ENCODE measurements at places on chromosomes 16 and 17.

DNA sequence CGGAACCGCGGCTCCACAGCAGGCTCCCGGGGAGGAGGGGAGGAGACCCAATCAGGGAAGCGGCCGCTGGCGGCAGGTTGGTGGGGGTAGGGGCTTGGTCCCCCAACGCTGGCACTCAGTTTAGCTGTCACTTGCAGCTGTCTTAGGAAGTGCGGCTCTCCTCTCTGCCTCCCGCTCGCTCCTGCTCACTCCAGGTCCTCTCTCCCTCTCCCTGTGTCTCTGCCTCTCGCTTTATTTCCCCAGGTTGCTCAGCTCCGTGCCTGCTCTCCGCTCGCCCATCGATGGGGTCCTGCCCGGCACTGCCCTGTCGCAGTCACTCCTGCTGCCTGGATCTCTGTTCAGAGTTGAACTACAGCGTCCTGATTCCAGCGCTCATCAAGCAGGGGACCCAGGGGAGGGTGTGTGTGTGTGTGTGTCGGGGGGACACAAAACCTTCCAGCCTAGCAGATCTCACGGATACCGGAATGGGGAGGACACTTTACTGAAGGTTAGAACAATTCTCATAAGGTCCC is 145.6 kb downstream of the ENGASE start:
- DNase-seq: no peak

DNA sequence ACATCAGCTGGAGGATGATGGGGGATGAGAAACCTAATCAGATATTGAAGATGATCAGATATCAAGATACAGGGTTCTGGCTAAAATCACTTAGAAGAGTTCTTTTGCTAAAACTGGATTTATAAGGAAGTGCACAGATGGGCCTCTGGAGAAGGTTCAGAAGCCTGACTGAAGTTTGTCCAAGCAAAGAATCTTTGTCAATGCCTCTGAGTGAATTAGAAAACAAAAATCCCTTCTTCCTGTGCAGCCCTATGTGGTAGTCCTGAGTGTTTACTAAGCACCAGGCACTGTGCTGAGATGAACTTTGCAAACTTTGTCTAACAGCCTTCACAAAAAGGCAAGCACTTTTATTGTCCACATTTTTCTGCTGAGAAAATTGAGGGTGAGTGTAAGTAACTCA is 11.4 kb upstream of the CENPV start:
- DNase-seq: no peak

DNA sequence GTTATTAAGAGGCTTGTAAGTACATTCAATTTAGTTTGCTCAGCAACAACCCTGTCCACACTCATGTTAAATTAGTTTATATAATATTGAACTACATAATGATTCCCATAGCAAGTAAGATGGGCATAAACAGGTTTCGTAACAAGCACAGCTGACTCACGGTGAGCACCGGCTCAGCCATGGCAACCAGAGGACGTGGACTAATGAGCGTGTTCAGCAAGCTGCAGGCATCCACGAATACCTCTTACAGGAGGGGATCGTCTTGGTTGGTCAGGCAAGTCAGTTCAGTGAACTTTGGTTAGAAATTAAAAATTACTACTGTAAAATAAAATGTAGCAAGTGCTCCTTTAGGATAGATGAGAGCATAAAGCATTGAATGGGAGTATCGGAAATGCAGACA is 58.4 kb downstream of the ELAC2 start:
- no peak for DNase-seq

GRCh38 chr16:49986351-49987124 is 38.5 kb upstream of the CNEP1R1 start:
- DNase-seq: peak; percentile 11

GRCh38 chr17:47676510-47677165 is 17.3 kb upstream of the TBKBP1 start:
- no peak for DNase-seq

- no peak for DNase-seq
These were observed 238.5 kb downstream of the ZFHX3 start for GRCh38 chr16:72809446-72809845.

- no peak for DNase-seq
These were observed 10.3 kb downstream of the PHB1 start for GRCh38 chr17:49404361-49404760.

DNA sequence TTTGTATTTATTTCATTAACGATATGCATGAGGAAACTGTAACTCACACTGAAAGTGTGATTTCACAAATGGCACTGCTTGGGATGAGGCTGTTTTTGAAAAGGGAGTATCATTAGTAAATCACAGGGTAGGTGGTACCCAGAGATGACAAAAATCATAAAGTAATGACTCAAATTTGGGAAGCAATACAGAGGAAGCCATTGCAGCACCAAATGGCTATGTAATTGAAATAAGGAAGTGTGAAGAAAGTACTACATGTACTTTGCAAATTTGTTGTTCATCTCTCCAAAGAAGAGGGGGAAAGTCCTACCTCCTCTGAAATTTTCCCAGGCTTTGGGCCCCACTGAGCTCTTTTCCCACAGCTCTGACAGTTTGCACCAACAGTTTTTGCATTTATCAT is 12.3 kb upstream of the ABCC12 start:
- DNase-seq: no peak

GRCh38 chr17:48143629-48144028 is 36.1 kb downstream of the SNX11 start:
- DNase-seq: no peak

DNA sequence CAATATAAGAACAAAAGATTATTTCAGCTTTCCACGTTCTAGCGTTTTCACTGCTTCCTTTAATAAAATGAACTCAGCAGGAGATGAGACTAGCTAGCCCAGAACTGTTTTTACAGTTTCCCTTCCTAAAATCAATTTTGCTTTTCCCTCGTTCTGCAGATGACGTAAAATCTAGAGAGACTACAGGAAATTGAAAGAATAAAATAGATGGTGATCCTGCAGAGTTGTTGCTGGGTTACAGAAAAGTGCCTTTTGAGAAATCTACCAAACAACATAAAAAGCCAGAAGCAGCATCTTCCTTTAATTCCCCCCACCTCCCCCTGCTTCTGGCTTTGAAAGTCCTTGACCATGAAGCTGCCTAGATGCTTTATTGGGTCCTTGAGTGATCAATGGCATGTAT is 96.8 kb upstream of the CLEC3A start:
- DNase-seq: no peak

GRCh38 chr16:60510941-60511340 is 1525.3 kb downstream of the CDH8 start:
- no peak for DNase-seq

GRCh38 chr16:7313170-7313569 is 19.5 kb upstream of the RBFOX1 start:
- no peak for DNase-seq

GRCh38 chr16:57637020-57637419 is 8.6 kb downstream of the ADGRG1 start:
- DNase-seq: no peak

- DNase-seq: no peak
These were observed 4.4 kb upstream of the EIF4A3 start for GRCh38 chr17:80151333-80151732.

GRCh38 chr16:74219706-74220105 is 76.9 kb upstream of the PSMD7 start:
- DNase-seq: no peak

DNA sequence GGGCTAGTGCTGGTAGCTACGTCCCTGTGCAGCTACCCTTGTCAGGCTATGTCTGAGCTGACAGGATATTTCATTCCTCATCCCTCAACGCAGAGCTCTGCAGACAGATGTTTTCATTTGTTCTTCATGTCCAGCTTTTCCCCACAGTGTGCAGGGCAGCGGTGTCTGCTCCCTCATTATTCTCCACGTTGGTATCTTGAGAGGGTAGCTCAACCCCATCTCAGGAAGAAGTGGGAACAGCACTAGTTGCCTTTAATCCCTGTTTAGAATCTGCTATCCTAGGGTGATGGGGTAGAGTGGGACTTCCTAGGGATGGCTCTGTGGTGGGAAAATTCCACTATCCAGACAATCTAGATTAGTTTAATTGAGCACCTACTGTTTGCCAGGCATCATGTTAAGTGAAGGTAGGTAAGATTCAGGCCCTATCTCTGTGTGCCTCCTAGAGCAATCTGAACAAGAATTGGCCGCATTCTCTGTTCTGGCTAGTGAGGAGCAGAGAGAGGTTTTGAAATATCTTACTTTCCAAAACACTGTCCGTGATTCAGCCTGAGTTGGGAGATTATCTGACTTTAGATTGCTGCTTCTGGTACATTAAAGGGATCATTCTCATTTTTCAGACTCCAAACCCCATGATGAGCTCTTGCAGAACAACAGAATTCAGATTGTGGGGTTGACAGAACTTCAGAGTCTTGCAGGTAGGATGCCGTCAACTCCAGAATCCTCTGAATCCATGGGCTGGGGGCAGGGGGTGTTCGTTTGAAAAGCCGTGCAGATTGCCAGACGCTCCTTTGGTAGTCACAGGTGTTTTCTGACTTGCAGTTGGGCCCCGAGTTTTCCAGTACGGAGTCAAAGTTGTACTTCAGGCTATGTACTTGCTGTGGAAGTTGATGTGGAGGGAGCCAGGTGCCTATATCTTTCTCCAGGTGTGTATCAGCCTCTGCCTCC is 963 bp downstream of the ALG1 start:
- DNase-seq: no peak

GRCh38 chr16:22421136-22421535 is 46.7 kb upstream of the CDR2 start:
- no peak for DNase-seq

GRCh38 chr17:79410681-79411080 is 200.2 kb downstream of the RBFOX3 start:
- DNase-seq: peak; percentile 28

DNA sequence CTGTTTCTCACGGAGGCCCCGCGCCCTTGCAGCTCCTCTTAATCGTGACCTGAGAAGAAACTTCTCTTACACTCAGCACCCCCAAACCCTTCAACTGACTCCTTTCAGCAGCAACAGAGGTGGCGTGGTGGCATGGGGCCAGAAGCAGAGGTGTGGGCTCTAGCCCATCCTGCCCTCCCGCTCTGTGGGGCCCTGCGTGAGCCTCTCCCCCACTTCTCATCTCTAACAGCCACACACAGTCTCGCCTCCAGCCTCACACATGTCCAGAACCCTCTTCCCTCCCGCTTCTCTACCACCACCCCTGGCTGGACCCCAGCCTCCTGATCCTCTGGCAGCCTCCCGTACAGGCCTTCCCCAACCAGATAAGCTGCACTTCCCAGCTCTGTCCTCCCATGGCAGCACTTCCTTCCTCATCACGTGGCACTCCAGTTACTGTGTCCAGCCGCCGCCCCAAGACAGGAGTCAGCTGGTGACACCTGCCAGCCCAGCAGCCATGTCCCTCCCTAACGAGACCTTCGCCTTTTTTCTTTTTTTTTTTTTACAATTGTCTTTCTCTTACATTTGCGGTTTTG is 30.5 kb downstream of the NSMCE1 start:
- DNase-seq: peak; percentile 24
